Activated CD4-positive, alpha-beta T cell treated with anti-CD3 and anti-CD28 coated beads, Interleukin-2, amount 50 U/mL, for 1 hour (primary cell): ENCODE measurements at places on chromosomes 7 and 10.

- no peak for DNase-seq
Measured at GRCh38 chr7:112254156-112254555, 47.7 kb downstream of the ZNF277 start.

DNA sequence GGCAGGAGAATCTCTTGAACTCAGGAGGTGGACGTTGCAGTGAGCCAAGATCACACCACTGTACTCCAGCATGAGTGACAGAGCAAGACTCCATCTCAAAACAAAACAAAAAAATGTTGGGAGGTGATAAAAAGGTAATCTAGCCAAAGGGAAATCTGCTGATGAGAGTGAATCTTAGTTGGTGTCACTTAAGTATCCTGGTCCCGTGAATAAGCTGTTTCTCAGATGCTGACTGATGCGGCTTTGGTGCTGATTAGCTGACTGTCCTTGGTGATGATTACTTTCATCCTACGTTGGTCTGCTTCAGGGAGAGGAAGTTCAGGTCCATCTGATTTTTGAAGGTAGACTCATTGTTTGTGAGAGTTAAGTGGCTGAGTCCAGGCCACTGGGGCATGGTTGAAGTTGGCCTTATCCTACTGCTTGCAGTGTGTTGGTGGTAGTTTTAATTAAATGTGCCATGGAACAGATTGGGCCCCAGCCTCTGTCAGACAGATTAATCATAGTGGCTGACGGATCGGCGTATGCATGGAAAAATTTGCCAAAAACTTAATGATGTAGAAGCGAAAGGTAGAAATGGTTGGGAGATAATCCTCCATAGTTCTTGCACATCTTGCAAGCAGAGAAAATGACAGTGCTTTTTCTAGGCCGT is 17.4 kb upstream of the TMEM236 start:
- DNase-seq: no peak

DNA sequence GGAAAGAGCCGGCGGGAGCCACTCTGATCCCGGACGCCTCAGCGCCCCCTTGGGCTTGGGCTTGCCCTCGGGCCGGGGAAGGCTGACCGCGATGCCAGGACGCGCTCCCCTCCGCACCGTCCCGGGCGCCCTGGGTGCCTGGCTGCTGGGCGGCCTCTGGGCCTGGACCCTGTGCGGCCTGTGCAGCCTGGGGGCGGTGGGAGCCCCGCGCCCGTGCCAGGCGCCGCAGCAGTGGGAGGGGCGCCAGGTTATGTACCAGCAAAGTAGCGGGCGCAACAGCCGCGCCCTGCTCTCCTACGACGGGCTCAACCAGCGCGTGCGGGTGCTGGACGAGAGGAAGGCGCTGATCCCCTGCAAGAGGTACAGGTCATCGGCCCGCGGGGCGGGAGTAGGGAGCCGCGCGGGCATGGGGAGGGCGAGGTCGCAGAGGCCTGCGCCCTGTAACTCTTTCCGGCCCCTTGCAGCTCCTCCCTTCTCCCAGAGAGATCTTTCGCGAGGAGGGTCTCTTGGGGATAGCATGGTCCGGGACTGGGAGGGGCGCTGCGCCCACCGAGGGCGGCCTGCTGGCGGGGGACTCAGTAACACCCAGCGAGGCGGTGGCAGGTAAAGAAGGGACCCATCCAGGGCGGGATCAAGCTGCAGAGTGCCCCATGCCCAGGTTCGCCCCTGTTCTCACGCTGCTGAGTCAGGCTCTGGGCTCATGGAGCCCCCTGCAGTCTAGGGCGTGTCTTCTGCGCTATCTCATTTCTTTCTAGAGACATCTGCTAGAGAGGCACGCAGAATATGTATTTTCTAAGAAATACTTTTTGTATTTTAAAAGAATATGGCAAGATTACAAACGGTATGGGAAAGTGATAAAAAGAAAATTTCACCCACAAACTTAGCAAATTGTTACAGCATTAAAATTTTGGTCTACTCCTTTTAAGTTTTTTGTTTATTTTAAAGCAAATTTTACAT is 687 bp downstream of the EPDR1 start:
- DNase-seq: no peak

DNA sequence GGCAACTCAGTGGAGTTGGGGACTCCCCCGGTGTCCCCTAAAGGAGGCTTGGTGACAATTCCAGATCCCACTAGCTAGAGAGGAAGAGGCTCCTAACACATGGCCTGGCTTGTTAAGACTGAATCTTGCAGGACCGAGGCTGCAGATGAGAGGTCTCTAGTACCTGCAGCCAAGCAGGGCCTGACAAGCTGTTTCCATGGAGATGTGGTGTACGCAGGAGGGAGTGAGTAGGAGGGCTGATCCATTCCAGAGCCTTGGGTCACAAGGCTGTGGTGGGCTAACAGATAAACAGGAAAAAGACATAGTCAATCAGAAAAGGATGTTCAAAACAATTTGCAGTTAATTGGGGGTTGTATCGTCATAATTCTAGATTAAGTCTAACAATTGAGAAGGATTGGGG is 77.3 kb upstream of the MKLN1 start:
- DNase-seq: no peak

GRCh38 chr7:142602756-142603155 is 146.5 kb upstream of the PRSS1 start:
- DNase-seq: no peak

- DNase-seq: no peak
Measured at GRCh38 chr7:148607151-148607661, 16.6 kb downstream of the C7orf33 start.

GRCh38 chr7:91690541-91691070 is 189.9 kb downstream of the MTERF1 start:
- DNase-seq: no peak
